ENCODE measurements at places on chromosomes 16 and 17. TPM values are rescaled to one million over a fixed set of nuclear protein-coding genes. Genes with fewer than 3 reads are reported as not detected.
A peak's percentile ranks its signal among the peaks of the same experiment; 100 is the strongest.

GRCh38 chr16:20393801-20394577 is 10.5 kb downstream of the PDILT start:
- no peak overlapping the region for H3K4me3 ChIP-seq
- H3K36me3 ChIP-seq = no peaks in the 10 kb centered on the region
- H3K4me1 ChIP-seq = no peaks in the 10 kb centered on the region
- DNase-seq = no peak

DNA sequence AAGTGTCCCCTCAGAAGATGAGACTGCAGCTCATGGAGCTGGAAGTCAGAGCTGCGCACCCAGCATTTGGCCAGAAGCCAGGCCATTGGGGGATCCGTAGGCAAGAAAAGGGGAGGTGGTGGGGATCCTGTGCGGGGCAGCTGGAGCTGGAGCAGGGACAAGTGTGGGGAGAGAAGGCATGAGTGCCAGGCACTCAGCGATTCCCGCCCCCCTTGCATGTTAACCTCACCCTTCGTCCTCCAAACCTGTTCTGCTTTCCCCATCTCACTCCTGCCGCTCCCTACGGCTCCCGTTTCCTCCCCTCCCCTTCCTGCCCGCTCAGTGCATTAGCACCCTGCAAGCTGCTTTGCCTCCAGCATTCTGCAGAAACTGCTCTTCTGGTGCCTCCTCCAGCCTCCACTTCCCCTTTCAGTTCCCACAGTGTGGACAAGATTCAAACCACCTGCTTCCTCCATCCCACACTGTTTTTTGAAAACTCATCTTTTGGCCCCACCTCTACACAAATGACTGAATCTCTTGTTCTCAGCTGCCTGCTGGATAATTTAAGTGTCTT is 5.6 kb downstream of the ALOX15 start:
- no peak overlapping the region for H3K27ac ChIP-seq
- peaks cover 2% of the 10 kb centered on the region for H3K36me3 ChIP-seq
- peaks cover 15% of the 10 kb centered on the region for H3K4me1 ChIP-seq
- no peak for DNase-seq
- peak overlapping the region; percentile 1 for H3K4me3 ChIP-seq
- peaks cover 62% of the 10 kb centered on the region for H3K27me3 ChIP-seq

DNA sequence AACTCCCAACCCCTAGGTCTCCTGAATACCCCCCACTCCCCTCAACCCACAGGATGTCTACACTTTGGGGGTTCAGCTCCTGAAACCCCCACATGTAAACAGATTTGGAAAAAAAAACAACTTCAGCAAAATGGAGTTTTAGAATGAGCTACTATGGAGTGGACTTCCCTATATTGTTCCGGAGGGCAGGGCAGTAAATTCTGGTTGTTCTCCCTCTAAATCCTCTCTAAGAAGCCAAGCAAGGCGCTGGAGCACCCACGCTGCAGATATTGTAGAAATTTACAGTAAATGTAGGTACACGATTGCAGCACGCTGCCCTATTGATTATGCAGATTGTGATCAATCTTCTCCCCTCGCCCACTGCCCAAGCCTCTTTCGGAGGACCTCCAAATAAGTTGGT is 8.5 kb upstream of the ZFHX3 start:
- H3K36me3 ChIP-seq = peaks cover 2% of the 10 kb centered on the region
- no peak overlapping the region for H3K4me3 ChIP-seq
- no peak overlapping the region for H3K27ac ChIP-seq

- no peak overlapping the region for H3K4me3 ChIP-seq
- peaks cover 25% of the 10 kb centered on the region for H3K4me1 ChIP-seq
- no peaks in the 10 kb centered on the region for H3K36me3 ChIP-seq
- no peak for DNase-seq
- H3K27me3 ChIP-seq = peaks cover 2% of the 10 kb centered on the region
Observed at GRCh38 chr17:45334231-45334630, 17.4 kb upstream of the MAP3K14 start.

- H3K36me3 ChIP-seq = peaks cover 10% of the 10 kb centered on the region
- no peak for DNase-seq
- peak overlapping the region; percentile 94 for H3K27ac ChIP-seq
- H3K4me3 ChIP-seq = peak overlapping the region; percentile 95
Observed at GRCh38 chr17:40648384-40648968, 858 bp upstream of the SMARCE1 start.

GRCh38 chr17:45334701-45335677 is 18.2 kb upstream of the MAP3K14 start:
- H3K27ac ChIP-seq = no peak overlapping the region
- no peaks in the 10 kb centered on the region for H3K36me3 ChIP-seq
- DNase-seq = no peak
- H3K27me3 ChIP-seq = peaks cover 2% of the 10 kb centered on the region
- peaks cover 23% of the 10 kb centered on the region for H3K4me1 ChIP-seq

DNA sequence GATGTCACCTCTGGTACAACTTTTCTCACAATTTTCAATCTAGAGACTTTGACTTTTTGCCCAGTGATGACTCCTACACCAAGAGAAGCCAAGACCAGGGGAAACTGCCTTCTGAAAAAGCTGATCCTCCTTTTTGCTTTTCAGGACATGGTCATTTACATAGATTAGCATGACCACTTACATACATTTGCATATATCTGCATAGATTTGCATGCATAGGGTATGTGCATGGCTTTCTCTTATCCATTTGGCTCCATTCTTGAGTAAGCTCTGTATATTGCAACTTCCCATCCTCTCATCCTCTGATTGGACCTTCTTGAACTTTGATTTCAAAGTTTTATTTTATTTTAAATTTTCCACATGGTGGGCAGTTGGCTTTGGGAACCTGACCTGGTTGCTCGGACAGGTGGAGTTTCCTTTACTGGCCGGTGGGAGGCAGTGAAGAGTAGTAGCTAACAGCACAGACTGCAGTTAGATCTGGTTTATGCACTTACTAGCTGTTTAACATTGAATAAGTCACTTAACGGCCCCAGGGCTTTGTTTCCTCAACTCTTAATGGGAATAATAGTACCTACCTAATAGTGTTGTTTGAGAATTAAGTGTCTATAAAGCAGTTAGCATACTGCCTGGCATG is 92.9 kb downstream of the GPR139 start:
- H3K4me1 ChIP-seq = no peaks in the 10 kb centered on the region
- no peak overlapping the region for H3K27ac ChIP-seq
- H3K4me3 ChIP-seq = no peak overlapping the region

DNA sequence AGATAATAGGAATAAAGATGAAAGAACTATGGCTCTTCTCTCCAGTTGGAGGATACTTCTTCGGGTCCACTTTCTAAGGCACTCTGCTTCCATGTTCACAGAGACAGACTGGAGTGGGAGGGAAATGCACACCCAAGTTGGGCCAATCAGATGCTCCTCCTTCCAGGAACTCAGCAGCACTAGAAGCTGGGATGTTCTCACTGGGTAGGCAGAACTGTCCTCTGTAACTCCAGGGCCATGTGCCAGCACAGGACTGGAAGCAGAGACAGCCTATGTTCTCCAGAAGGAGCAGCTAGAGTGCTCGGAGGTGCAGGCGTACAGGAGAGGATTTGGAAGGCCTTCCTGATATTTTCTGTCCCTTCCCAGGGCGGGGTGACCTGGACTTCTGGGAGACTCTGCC is 49.9 kb upstream of the SREBF1 start:
- H3K27ac ChIP-seq = no peak overlapping the region
- no peak for DNase-seq
- peaks cover 4% of the 10 kb centered on the region for H3K4me1 ChIP-seq
- no peaks in the 10 kb centered on the region for H3K27me3 ChIP-seq
- H3K36me3 ChIP-seq = no peaks in the 10 kb centered on the region

DNA sequence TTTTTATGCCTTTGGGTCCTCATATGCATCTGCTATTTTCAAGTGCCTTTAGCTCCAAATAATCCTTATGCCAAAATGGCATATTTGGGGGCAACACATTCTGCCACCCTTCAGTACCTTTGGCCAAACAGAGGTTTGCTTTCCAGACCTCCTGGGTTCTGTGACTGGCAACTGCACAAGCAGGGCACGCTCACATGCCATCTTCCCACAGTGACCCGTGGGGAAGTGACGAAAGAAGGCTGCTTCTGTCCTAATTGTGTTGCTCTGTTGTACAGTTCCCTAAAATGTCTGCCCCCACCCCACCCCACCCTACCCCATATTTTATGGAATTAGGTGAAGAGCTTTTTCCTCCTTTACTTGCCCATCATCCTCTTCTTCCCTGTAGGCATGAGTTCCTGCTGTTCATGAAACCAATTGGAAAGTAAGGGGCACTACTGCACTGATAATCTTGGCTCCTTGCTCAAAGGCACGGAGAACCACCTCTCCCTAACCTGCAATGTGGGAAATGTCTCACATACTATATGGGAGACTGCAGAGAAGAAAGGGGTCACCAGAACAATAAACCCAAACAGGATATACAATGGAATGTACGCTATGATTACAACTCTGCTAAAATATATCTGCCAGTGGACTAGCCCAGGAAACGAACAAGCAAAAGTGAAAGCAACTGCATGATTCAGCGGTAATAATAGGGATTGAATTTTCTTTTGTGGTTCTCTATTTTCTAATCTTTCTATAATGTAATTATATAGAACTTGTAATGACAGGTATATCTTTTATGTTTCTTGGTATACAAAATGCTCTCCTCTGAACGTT is 3.3 kb upstream of the SLFN12L start:
- H3K27ac ChIP-seq = peak overlapping the region; percentile 99
- peak overlapping the region; percentile 94 for H3K4me3 ChIP-seq
- DNase-seq = peak; percentile 46
- peaks cover 20% of the 10 kb centered on the region for H3K36me3 ChIP-seq

DNA sequence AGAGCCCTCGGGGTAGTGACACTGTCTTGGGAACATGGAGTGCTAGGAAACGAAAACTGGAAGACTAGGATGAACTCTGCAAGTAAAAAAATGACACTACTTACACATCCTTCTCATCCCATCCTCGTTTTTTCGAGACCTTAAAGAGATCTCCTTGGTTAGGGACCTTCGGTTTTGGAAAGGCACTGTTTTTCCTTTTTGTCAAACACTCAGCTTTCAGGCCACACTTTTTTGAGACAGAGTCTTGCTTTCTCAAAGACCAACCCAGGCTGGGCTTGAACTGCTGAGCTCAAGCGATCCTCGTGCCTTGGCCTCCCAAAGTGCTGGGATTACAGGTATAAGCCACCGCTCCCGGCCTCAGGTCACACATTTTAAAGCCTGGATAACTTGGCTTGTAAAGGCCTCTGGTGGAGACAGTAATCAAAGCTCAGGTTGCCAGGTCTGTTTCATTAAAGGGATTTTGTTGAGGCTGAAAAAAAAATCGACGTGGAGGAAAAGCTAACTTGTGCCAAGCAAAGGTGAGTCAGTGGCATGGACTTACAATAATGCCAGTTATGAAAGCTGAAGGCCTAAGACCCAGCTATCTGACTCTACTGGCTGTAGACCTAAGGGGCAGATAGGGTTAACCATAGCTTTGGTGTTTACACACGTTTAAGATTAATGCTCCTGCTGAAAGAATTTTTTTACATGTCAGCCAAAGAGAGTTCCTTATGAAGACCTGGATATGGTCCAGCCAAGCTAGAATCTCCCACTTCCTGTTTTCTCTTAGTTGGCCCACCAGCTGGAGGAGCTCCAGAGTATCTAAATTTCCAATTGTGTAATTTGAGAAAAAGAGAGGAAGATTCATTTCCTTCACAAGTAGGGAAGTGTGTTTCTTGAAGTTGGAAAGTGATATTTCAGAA is 823 bp downstream of the NBR1 start:
- H3K4me1 ChIP-seq = peaks cover 32% of the 10 kb centered on the region
- no peak overlapping the region for H3K27ac ChIP-seq
- no peak overlapping the region for H3K4me3 ChIP-seq
- DNase-seq = peak; percentile 34
- no peaks in the 10 kb centered on the region for H3K27me3 ChIP-seq
- H3K36me3 ChIP-seq = peaks cover 20% of the 10 kb centered on the region

DNA sequence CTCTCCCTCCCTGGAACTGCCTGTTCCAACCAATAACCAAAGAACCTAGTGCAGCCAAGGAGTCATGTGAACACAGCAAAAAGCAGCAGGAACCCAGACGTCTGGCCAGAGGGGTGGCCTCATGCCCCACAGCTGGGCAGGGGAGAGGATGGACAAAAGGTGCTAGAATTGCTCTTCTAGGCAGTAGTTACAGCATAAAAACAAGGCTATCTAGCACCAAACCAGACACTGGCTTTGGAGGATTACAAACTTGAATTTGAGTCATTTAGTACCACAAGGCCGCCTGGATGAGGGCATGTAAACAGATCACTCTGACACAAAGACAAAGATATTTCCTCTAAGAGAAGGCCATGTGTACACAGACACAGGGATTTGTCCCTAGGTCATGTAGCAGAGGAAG is 423.3 kb upstream of the MAF start:
- H3K27ac ChIP-seq = no peak overlapping the region
- peaks cover 11% of the 10 kb centered on the region for H3K4me1 ChIP-seq
- H3K27me3 ChIP-seq = no peaks in the 10 kb centered on the region
- no peaks in the 10 kb centered on the region for H3K36me3 ChIP-seq
- H3K4me3 ChIP-seq = no peak overlapping the region

DNA sequence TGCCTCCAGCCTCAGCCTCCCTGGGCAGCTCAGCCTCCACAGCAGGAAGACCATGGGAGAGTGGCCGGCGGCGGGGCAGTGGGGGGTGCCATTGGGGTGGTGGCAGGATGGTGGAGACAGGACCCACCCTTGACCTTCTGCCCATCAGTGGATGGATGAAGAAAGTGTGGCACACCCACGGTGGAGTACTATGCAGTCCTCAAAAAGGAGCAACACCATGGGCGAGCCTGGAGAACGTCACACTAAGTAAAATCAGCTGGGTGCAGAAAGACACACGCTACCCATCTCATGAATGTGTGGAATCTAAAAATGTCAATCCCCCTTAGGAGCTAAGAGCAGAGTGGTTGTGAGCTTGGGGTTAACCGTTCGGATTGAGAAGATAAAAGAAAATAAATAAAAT is 34.8 kb upstream of the ACSF3 start:
- no peaks in the 10 kb centered on the region for H3K4me1 ChIP-seq
- H3K27me3 ChIP-seq = no peaks in the 10 kb centered on the region
- no peaks in the 10 kb centered on the region for H3K36me3 ChIP-seq
- H3K27ac ChIP-seq = no peak overlapping the region
- no peak for DNase-seq

GRCh38 chr16:30934827-30935557 is 11.6 kb downstream of the FBXL19 start:
- peaks cover 20% of the 10 kb centered on the region for H3K4me1 ChIP-seq
- peaks cover 10% of the 10 kb centered on the region for H3K36me3 ChIP-seq
- H3K27ac ChIP-seq = peak overlapping the region; percentile 13
- peak overlapping the region; percentile 4 for H3K4me3 ChIP-seq
- peak; percentile 56 for DNase-seq

GRCh38 chr16:80015566-80015965 is 415.0 kb upstream of the MAF start:
- H3K27me3 ChIP-seq = no peaks in the 10 kb centered on the region
- H3K4me1 ChIP-seq = no peaks in the 10 kb centered on the region
- H3K4me3 ChIP-seq = no peak overlapping the region
- no peak for DNase-seq
- H3K36me3 ChIP-seq = no peaks in the 10 kb centered on the region

- H3K27me3 ChIP-seq = no peaks in the 10 kb centered on the region
- H3K36me3 ChIP-seq = peaks cover 10% of the 10 kb centered on the region
- peak overlapping the region; percentile 86 for H3K27ac ChIP-seq
- DNase-seq = peak; percentile 60
- peak overlapping the region; percentile 77 for H3K4me3 ChIP-seq
Observed at GRCh38 chr17:64599187-64599676, 62.9 kb downstream of the SMURF2 start.

NCBP3 gene
- 53.1 TPM for total RNA-seq

COG4 gene
- total RNA-seq = 73.8 TPM

TERB1 gene
- total RNA-seq = not detected

NEUROD2 gene
- total RNA-seq = not detected

SPATA2L gene
- 8.0 TPM for total RNA-seq

CDRT15 gene
- not detected for total RNA-seq
